ENCODE measurements at places on chromosomes 1 and 21.

GRCh38 chr1:236904892-236905741, 99.1 kb downstream of the MT1HL1 start:
- DNase-seq = peak; percentile 71

- no peak for DNase-seq
Observed at GRCh38 chr1:226093621-226094020, 31.1 kb downstream of the H3-3A start.

GRCh38 chr1:68958958-68959357, 462.1 kb upstream of the DEPDC1 start:
- no peak for DNase-seq

- no peak for DNase-seq
Observed at GRCh38 chr1:205068457-205069040, 15.7 kb downstream of the TMEM81 start.

GRCh38 chr1:166164995-166165660, 1.7 kb downstream of the FAM78B start:
- DNase-seq = no peak

DNA sequence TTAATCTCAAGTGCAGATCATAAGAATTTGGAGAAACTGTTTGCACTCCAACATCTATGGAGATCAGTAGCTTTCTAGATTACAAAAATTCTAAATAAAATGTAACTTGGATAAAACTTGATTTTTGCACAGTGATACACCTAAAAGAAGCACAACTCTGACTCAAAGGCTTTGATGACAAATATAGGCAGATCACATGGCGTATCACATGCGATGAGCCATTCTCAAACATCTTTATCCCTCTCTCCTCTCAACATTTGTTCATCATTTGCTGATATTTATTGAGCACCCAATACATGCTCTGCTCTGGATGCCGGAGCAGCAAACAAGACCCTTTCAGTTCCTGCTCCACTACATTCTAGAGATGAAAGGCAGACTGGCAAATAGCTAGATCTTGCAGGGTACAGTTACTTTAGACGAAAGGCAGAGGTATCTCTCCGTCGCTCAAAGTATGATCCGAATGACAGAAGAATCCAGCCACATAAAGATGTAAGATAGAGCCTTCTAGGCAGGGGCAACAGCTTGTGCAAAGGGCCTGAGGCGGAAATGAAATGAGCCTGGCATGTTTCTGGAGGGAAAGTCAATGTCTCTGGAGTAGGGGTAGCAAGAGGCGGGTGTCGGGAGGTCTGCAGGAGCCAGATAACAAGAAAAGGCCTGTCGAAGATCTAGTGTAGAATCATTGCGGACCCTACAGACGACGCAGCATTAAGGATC, 145.8 kb upstream of the ERRFI1 start:
- no peak for DNase-seq

GRCh38 chr1:193014400-193014799, 44.8 kb downstream of the UCHL5 start:
- DNase-seq = no peak

- no peak for DNase-seq
Observed at GRCh38 chr1:115593365-115594259, 48.2 kb upstream of the VANGL1 start.

DNA sequence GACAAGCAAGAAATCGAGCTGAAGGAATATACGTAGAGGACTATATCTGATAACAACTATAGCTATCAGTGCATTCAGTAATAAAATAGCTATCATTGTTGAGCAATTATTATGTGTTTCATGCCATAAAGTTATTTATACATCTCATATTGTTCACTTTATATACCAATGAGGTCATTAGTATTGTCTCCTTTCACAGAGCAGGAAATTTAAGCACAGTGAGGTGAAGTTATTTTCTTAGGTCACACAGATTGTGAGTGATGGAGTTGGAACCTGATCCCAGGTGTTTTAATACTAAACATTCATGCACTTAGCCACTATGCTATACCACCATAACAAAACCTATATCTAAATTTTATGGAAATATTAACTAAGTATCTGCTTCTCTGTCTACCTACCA, 180.5 kb upstream of the DPYD start:
- DNase-seq = no peak

DNA sequence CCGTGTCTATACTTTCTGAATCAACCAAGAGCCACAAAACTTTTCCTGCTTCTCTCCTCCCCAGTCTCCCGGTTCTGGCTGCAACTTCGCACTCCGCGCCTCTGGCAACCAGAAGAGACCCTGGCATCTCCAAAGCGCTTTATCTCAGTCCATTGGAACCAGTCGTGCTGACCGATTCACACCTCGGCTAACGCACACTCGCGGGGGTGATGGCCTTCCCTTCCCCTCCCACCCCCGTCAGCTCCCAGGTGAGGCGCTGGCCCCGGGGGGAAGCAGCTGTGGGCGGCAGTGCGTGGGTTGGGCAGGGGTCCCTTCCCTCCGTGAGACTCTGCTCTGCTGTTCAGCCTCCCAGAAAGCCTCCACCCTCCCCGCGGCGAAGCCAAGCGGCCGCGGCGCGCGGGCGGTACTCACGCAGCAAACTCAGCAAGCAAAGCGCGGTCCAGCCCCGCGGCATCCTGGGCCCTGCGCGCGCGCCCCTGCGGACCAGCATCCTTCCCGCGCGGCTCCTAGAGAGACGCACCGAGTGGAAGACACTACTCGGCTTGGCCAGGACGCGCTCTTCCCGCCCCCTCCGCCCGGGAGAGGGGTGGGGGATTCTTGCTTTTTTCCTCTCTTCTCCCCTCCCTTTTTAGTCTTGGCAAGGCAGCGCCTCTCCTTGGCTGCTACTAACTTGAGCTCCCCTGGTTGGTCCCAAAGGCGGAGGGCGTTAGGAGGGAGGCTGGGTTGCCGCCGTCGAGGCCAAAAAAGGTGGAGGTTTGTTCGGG, at the start of gene CD34:
Gene CD34, minus strand, starts transcription at position 535 of the 764 bp plus-strand sequence. Its CDS starts 45 bp downstream, at position 490.
- DNase-seq = no peak

- DNase-seq = no peak
Observed at GRCh38 chr1:6034750-6035096, 11.0 kb upstream of the KCNAB2 start.

- DNase-seq = no peak
Observed at GRCh38 chr1:183589874-183590243, 400 bp downstream of the NCF2 start.

DNA sequence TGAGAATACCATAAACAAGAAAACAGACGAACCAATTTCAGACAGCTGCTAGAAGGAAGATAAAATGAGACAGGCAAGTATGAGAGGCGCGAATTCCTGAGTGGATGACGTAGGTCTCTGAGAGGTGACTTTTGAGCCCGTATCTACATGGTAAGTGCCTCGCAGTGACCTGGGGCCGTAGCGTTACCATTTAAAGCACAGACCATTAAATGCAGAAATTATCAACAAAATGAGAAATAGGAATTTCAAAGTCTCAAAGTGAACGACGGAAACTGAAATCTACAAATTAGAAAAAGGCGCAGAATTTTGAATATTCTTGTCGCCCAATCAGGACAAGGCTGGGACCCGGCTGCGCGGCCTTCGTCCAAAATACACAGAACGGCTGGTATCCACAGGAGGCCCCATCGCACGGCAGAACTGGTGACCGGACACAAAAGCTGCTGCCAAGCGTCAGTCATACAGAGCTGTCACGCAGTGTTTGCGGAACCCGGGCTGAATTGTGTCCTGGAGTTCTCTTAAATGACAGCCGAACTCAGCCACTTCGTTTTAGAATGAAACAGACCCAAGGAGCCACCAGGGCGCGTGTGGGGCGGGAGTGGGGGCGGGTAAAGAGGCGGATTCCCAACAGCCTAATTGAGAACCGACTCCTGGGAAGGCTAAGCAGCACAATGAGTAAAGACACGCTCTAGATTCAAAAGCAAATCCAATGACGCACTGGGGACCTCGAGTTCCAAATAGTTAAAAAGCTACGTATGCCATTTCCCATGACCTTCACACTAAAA, 13.8 kb upstream of the BOLA1 start:
- DNase-seq = no peak

- no peak for DNase-seq
Observed at GRCh38 chr1:206472024-206472423, 1.7 kb downstream of the IKBKE start.

GRCh38 chr1:12594966-12595756, 22.8 kb downstream of the DHRS3 start:
- peak; percentile 43 for DNase-seq

GRCh38 chr1:183543619-183544204, 46.5 kb downstream of the NCF2 start:
- DNase-seq = no peak

DNA sequence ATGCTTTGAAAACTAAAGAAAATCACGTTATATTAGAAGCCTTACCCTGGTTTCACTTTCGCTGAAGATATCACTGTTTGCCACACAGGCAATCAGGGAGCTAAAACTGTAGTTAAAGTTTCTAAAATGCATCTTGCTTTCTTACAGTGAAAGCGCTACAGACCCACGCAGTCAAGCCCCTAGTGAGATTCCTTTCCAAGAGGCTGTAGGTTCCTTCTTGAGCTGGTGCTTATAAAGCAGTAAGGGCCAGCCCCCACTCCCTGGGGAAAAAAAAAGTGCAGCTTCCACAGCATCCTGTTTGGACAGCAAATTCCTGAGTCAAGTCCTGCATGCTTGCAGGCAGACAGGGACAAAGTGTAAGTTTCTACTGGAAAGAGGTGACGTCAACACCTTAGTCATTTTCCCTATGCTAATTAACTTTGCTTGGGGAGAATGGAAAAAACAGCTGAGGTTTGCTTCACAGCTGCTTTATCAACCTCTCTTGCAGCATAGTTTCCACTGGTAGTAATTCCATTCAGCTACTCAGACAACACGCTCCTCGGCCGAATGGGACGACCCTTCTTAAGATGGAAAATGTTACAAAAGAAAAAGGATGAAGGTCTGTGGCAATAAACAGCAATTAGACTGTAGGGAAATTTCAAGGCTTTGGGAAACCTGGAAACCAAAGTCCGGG, 14.7 kb upstream of the KCNE1 start:
- DNase-seq = peak; percentile 100

DNA sequence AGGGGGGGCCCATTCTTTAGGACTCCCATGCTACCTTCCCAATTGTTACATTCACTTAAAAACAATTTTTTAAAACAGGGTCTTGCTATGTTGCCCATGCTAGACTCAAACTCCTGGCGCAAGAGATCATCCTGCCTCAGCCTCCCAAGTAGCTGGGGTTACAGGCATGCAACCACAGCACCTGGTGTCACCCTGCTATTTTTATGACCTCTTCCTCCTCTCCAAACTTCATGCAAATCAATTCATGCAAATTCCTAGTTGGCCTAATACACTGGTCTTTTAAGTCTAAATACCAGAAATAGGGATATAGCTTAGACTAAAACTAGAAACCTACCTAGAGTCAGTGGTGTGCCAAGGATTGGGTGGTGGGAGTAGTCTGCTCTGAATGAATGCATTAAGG, 30.1 kb downstream of the CDKN2C start:
- DNase-seq = no peak

- DNase-seq = no peak
Observed at GRCh38 chr1:91303165-91303564, 101.5 kb downstream of the HFM1 start.

GRCh38 chr1:223011505-223011856, 131.6 kb downstream of the TLR5 start:
- no peak for DNase-seq

- DNase-seq = no peak
Observed at GRCh38 chr1:72097851-72098570, 184.3 kb downstream of the NEGR1 start.

DNA sequence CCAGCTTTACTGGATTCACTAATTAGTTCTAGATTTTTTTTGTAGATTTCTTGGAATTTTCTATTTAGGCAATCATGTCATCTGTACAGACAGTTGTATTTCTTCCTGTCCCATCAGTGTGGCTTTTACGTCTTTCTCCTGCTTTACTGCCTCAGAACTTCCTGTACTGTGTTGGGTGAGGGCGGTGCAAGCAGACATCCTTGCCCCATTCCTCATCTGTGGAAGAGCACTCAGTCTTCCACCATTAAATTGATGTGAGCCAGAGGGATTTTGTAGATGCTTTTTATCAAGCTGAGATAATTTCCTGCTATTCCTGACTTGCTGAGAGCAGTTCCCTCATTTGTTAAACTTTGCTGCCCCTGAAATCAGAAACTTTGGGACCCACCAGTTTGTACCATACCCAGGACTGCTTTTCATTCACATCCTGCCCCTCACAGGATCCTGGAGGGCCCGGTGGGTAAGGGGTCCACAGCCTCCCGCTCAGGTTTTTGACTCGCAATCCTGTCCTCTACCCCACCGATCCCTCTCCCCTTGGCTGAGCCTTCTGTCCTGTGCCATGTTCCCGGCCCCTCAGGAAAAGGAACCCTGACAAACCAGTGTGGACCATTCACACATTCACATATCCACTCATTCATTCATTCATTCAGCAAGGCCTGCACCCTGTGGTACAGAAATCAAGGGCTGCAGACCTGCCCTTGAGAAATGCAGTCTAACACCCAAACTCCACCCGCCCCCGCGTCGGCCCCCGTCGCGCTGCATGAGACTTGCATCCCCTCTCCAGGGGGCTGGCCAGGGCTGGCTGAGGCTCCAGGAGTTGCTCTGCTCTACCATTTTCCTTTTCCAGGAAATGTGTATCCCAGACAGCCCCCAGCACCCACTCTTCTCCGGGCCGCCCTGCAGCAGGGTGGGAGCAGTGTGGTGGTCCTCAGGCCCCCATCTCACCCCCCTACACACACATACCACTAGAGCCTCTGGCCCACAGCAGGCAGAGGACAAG, 246.5 kb upstream of the VAMP3 start:
- no peak for DNase-seq

DNA sequence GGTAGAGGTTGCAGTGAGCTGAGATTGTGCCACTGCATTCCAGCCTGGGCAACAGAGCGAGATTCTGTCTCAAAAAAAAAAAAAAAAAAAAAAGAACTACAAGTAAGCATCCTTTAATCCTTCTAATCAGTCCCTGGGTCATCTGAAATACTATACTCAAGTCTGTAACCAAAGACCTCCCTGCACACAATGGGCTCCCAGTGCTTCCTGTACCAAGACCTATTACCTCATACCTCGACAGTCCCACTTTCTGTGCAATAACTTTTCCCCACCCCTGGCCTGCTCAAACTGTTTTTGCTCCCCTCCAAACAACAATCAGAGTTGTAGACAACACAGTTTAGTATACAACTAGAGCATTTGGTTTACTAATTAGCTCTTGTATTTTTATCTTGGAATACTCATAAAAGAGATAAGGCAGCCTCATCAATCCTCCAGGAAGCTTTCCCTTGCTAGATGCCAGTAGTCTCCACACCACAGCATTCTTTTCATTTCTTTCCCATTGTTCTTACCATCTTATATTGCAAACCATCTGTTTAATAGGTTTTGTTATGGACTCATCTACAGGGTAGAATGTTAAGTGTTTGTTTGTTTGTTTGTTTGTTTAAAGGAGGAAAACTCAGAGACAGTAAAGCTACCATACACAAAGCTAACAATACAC, 19.2 kb upstream of the RLF start:
- no peak for DNase-seq
